ENCODE measurements at places on chromosomes 5 and 9.

- no peak for DNase-seq
- H3K4me3 ChIP-seq: no peak overlapping the region
- H3K4me1 ChIP-seq: no peaks in the 10 kb centered on the region
- no peaks in the 10 kb centered on the region for H3K27me3 ChIP-seq
- H3K27ac ChIP-seq: no peak overlapping the region
These were observed 183.3 kb downstream of the SEMA5A start for GRCh38 chr5:9362600-9362999.

DNA sequence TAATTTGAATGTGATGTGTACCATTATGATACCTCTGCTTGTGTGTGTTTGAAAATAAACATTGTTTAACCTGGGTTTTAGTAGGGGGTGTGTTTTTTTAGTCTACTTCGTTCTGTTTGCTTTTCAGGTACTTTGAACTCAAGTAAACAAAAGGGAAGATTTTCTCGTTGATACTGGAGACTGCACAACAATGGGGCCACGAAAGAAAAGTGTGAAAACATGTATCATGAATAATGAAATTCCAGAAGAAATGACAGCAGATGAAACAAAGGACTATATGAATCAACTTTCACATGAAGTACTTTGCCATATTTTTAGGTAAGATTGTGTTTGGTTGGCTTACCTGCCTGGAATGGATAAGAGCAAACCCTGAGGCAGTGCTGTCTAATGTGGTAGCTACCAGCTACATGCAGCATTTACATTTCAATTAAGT is 10.8 kb downstream of the FBXO38 start:
- H3K27me3 ChIP-seq: no peaks in the 10 kb centered on the region
- no peak overlapping the region for H3K27ac ChIP-seq
- H3K4me3 ChIP-seq: no peak overlapping the region
- H3K36me3 ChIP-seq: peaks cover 47% of the 10 kb centered on the region
- DNase-seq: no peak

DNA sequence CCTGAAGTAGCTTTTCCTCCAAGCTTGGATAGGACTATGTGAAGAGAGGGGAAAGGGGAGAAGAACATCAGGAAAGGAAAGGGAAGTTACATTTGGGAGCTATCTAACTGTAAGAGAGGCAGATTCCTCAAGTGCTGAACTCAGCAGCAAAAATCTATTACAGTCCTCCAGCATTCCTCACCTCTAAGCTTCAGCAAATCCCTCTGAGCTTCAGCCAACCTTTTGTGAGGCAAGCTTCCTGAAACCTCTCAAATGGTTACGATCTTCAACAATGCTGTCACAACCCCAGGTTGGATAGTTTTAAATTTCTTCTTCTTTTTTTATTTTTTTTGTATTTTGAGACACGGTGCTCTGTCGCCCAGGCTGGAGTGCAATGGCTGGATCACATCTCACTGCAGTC is 2.5 kb upstream of the RNF38 start:
- no peak overlapping the region for H3K4me3 ChIP-seq
- H3K27me3 ChIP-seq: no peaks in the 10 kb centered on the region
- DNase-seq: no peak
- H3K36me3 ChIP-seq: no peaks in the 10 kb centered on the region
- H3K4me1 ChIP-seq: peaks cover 32% of the 10 kb centered on the region

GRCh38 chr5:42989190-42989589 is 50.9 kb downstream of the ANXA2R start:
- H3K27ac ChIP-seq: no peak overlapping the region
- H3K36me3 ChIP-seq: no peaks in the 10 kb centered on the region
- peaks cover 23% of the 10 kb centered on the region for H3K4me1 ChIP-seq
- DNase-seq: no peak

- no peaks in the 10 kb centered on the region for H3K36me3 ChIP-seq
- H3K27me3 ChIP-seq: no peaks in the 10 kb centered on the region
- DNase-seq: no peak
- no peaks in the 10 kb centered on the region for H3K4me1 ChIP-seq
- no peak within 1 kb of the TSS for H3K4me3 ChIP-seq
- H3K27ac ChIP-seq: no peak within 1 kb of the TSS
These were observed at the start of gene NPR3 for GRCh38 chr5:32710550-32711361. Gene NPR3 (plus strand): TSS chr5:32711321. CDS start chr5:32711777, 456 bp downstream.

GRCh38 chr5:150530951-150531588 is 23.1 kb downstream of the NDST1 start:
- no peak overlapping the region for H3K4me3 ChIP-seq
- H3K36me3 ChIP-seq: no peaks in the 10 kb centered on the region
- H3K27ac ChIP-seq: no peak overlapping the region
- no peaks in the 10 kb centered on the region for H3K4me1 ChIP-seq
- DNase-seq: no peak

DNA sequence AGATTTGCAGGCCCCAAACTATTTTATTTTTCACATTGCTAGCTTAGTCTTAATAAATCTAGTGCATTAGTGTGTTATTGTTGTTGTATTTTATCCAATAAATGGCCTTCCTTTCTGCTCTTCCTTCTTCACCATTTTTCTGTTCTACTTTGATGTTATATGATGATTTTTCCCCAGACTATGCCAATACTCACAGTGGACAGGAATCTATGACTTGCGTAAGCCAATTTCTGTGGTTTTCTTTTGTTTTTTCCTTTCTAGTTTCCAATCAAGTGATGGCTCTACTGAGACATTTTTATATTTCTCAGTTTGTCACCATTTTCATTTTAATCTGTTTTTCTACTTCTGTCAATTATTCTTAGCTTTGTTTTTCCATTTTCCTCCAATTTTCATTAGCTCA is 106.8 kb upstream of the FBXL7 start:
- no peak for DNase-seq
- H3K36me3 ChIP-seq: no peaks in the 10 kb centered on the region
- H3K27me3 ChIP-seq: no peaks in the 10 kb centered on the region

- no peaks in the 10 kb centered on the region for H3K4me1 ChIP-seq
- no peak overlapping the region for H3K4me3 ChIP-seq
- no peak overlapping the region for H3K27ac ChIP-seq
- DNase-seq: no peak
These were observed 1.3 kb downstream of the GABBR2 start for GRCh38 chr9:98707166-98708102.

GRCh38 chr5:134070725-134071613 is 43.5 kb upstream of the TCF7 start:
- H3K4me3 ChIP-seq: no peak overlapping the region
- DNase-seq: no peak
- no peaks in the 10 kb centered on the region for H3K27me3 ChIP-seq
- no peaks in the 10 kb centered on the region for H3K4me1 ChIP-seq
- H3K27ac ChIP-seq: no peak overlapping the region

DNA sequence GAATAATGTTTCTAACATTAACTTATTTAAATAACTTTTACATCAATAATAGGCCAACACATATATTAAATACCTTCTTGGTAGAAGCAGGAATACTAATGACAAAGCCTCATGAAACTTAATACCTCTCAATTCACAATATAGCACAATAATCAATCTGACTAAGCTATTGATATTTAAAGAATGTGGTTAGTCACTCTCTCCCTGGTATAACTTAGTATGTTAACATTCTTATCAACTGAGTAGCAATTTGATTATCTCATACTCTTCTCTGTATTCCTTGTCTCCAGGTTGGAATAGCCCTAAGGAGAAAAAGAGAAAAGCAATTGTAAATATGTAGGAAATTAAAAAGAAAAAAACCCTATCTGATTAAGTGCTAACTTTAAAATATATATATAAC is 4.9 kb upstream of the PGGT1B start:
- no peaks in the 10 kb centered on the region for H3K36me3 ChIP-seq
- DNase-seq: no peak

GRCh38 chr9:88041447-88041846 is 67.1 kb upstream of the CDK20 start:
- no peak overlapping the region for H3K27ac ChIP-seq
- H3K4me3 ChIP-seq: no peak overlapping the region
- no peaks in the 10 kb centered on the region for H3K27me3 ChIP-seq
- H3K36me3 ChIP-seq: no peaks in the 10 kb centered on the region

DNA sequence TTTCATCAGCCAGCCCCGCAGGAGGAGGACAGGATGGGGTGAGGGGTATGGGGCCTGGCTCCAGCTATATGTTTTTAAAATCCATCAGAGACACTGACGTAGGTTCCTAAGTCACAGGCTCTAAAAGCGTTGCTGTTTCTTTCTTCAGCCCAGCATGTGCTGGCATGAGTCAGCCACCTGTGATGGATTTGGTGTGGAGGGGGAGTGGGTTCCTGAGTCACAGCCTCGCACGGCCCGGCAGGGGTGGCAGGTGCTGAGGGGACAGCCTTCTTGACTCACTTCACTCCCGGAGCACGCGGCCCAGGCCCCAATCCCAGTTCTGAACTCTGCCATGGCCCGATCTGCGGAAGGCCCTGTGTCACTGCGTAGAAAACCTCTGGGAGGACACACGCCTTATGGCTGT is 38.8 kb upstream of the RPL26L1 start:
- no peak overlapping the region for H3K4me3 ChIP-seq
- H3K27ac ChIP-seq: no peak overlapping the region
- no peak for DNase-seq
- H3K36me3 ChIP-seq: peaks cover 47% of the 10 kb centered on the region
- no peaks in the 10 kb centered on the region for H3K27me3 ChIP-seq
- no peaks in the 10 kb centered on the region for H3K4me1 ChIP-seq

- no peaks in the 10 kb centered on the region for H3K36me3 ChIP-seq
- no peak overlapping the region for H3K4me3 ChIP-seq
- no peaks in the 10 kb centered on the region for H3K4me1 ChIP-seq
- no peak for DNase-seq
- H3K27me3 ChIP-seq: no peaks in the 10 kb centered on the region
These were observed 107.5 kb downstream of the ACER2 start for GRCh38 chr9:19516348-19516747.

GRCh38 chr9:98176391-98177259 is 15.8 kb downstream of the CORO2A start:
- no peak overlapping the region for H3K4me3 ChIP-seq
- H3K27ac ChIP-seq: no peak overlapping the region
- H3K36me3 ChIP-seq: no peaks in the 10 kb centered on the region
- H3K27me3 ChIP-seq: no peaks in the 10 kb centered on the region

DNA sequence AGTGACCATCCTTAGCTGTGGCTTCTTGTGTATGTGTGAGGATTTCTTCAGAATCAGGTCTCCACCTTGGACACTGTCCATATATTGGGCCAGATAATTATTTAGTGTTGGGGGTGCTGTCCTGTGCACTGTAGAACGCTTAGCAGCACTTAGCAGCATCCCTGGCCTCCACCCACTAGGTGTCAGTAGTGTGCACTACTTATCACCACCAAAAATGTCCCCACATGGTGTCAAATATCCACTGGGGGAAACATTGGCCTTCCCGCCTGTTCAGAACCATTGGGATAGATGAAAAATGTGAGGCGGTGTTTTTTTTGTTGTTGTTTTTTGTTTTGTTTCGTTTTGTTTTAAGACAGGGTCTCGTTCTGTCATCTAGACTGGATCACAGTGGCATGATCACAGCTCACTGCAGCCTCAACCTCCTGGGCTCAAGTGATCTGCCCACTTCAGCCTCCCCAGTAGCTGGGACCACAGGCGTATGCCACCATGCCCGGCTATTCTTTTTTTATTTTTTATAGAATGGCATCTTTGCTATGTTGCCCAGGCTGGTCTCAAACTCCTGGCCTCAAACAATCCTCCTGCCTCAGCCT is 67.7 kb downstream of the TENT4A start:
- no peaks in the 10 kb centered on the region for H3K36me3 ChIP-seq
- DNase-seq: peak; percentile 45
- no peaks in the 10 kb centered on the region for H3K4me1 ChIP-seq
- no peak overlapping the region for H3K27ac ChIP-seq
- H3K27me3 ChIP-seq: no peaks in the 10 kb centered on the region

DNA sequence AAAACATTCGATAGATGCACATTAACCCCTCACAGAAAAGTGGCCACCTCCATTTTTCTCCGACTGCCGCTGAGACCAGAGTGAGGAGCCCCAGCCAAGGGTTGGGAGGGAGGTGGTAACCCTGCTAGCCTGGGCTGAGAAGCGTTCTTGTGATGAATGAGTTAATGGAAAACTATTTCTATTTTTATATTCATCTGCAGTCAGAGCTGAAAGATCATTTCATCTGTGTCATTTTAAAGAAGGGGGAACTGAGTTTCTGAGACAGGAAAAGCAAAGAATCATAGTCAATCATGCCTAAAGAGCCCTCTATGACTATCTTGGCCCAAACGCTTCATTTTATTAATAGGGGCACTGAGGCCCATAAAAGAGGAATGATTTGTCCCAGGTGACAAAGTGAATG is 229.5 kb downstream of the PAPPA start:
- no peaks in the 10 kb centered on the region for H3K4me1 ChIP-seq
- H3K27me3 ChIP-seq: no peaks in the 10 kb centered on the region
- no peak overlapping the region for H3K27ac ChIP-seq

- H3K27ac ChIP-seq: no peak overlapping the region
- peaks cover 19% of the 10 kb centered on the region for H3K27me3 ChIP-seq
- no peak overlapping the region for H3K4me3 ChIP-seq
- H3K36me3 ChIP-seq: no peaks in the 10 kb centered on the region
- DNase-seq: no peak
These were observed 11.5 kb downstream of the WNT8A start for GRCh38 chr5:138095100-138095907.

GRCh38 chr5:73435759-73436534 is 12.6 kb downstream of the FOXD1 start:
- no peak overlapping the region for H3K4me3 ChIP-seq
- H3K4me1 ChIP-seq: no peaks in the 10 kb centered on the region
- H3K27me3 ChIP-seq: peaks cover 7% of the 10 kb centered on the region
- DNase-seq: no peak
- no peaks in the 10 kb centered on the region for H3K36me3 ChIP-seq
- H3K27ac ChIP-seq: no peak overlapping the region
